ENCODE measurements at places on chromosomes 1 and 21. TPM values are rescaled to one million over a fixed set of nuclear protein-coding genes. Genes with fewer than 3 reads are reported as not detected.

- DNase-seq, result no peak
These were observed 269.5 kb upstream of the NCAM2 start for GRCh38 chr21:20728691-20729090.

- DNase-seq, result no peak
These were observed 86.9 kb downstream of the TTC3 start for GRCh38 chr21:37159949-37160348.

DNA sequence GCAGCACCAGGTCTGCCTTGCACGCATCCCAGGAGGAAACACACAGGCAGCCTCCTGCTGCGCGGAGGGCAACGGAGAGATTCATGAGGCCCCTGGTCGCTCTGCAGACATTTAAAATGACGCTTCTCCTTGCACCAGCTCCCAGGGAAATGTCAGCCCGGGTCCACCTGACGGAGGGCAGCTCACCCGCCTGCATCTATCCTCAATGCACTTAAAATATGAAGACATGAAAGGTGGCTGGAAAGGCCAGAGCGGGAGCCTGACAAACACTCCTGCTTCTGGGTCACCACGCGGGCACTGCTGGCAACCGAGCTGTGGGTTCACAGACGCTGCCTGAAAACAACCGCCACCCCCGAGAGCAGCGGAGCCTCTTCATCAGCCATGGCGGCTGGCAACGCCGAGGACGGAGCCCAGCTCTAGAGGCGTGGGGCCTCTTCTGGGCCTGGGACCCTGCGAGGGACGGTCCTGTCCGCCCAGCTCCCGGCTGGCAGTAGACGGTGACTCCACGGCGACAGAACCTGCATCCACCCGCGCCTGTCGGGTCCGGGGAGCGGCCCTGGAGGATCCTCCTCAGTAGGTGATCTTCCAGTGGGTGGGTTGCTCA lies 22.7 kb downstream of the POFUT2 start:
- DNase-seq, result no peak

GRCh38 chr1:110430366-110430765 lies 20.6 kb upstream of the PROK1 start:
- DNase-seq, result no peak

- peak; percentile 86 for DNase-seq
These were observed at the start of gene COL6A1 for GRCh38 chr21:45981151-45982091. Gene COL6A1, plus strand, starts transcription at chr21:45981770. Its CDS starts 81 bp downstream, at chr21:45981851.

GRCh38 chr1:224996266-224996665 lies 66.8 kb downstream of the DNAH14 start:
- peak; percentile 53 for DNase-seq

DNA sequence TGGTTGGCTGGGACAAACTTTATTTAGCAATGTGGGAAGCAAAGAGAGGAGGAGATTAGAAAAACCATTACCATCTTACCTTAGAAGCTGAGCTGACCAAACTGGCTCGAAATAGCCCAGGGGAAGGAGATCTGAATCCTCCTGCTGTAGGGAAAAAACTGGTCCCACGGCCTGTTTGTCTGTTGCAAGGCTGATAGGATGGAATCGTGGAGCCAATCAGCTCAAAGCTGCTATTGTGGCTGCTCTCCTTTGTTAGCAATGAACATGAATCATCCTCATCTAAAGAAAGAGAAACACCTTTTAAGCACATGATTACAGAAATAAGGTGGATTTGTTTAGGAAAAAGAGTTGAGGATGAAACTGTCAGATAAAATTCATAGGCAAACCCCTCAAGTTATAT lies 21.5 kb downstream of the CLSPN start:
- no peak for DNase-seq

DNA sequence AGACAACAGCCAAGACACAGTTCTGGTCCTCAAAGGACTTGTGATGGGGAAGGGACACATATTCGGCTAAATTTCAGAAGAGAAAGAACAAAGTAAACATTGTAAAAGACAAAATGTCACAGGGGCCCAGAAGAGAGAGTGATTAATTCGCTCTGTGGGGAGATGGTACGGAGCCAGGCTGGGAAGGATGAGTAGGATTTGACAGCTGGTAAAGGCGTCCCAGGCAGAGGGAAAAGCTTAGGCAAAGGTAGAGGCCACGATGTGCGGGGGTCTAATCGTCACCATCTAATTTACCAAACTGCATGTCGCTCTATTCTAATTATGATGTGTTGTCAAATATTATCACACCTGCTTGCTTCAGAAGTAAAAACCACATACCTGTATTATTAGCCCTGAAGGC lies 17.3 kb upstream of the EFNA1 start:
- no peak for DNase-seq

DNA sequence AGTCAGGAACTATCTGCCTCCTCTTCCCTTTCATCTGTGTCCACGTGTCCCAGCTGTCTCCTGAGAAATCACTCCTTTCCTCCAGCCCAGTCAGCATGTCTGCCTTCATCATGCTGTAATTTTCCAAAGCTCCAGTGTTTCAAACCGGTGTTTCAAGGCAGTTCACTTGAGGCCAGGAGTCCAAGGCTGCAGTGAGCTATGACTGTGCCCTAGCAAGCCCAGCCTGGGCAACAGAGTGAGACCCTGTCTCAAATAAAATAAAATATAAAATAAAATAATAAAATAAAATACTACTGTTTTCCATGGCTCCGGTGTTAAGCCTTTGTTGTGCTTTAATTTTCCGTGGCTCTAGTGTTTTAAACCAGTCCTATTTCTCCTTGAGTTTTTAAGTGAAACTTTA lies 7.9 kb upstream of the SELENON start:
- no peak for DNase-seq

- DNase-seq, result no peak
These were observed 163.9 kb downstream of the LRRC40 start for GRCh38 chr1:70041317-70042045.

DNA sequence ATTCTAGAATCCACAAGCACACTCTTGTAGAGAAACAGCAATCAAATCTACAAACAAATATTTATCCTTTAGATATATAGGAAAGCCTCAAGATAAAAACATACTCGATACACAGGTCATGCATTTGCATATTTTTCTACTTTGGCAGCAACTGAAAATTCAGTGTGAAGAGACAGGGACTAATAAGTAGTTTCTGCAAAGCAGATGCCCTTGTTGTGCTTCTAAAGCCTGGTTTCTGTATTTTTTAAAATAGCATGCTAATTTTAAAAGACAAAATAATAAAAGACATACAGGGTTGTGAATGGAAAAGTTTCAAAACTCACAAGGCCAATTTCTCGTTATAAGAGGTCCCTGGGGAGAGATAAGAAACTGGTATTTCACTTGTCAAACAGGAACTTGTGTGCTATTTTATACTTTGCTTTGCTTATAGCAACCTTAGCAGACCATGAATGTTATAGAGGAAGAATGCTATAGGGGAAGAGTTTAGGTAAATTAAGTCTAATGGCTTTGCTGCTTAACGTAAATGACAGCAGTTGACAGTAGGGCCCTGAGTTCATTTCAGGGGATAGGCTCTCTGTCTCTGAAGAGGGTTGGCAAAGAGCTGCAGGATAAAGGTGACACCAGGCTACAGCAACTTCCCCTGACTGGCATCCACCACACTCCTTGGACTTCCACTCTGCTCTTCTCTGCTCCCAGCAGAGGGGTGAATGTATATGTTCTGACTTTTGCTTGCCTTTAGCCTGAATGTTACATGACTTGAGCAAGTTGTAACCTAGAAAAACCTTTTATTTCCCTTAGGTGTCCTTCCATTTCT lies 9.4 kb upstream of the RGS13 start:
- no peak for DNase-seq

DNA sequence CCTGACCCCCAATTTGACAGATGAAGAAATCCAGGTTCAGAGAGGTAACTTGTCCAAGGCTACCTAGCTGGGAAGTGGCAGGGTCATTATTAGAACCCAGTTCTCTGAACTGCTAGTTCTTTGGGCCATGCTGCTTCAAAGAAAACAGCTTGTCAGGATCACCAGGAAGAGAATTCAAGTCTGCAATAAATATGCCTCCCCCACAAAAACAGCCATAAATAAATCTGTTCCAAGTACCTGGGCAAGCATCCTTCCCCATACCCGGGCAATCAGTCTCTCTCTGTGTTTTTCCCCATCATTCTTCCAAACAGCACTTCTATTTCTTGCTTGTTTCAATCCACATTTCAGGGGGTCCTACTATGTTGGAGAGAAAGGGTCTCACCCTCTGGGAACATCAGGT lies 34.1 kb downstream of the SLC9A1 start:
- DNase-seq, result no peak

- DNase-seq, result no peak
These were observed 3.7 kb downstream of the HSD11B1 start for GRCh38 chr1:209708297-209708696.

DNA sequence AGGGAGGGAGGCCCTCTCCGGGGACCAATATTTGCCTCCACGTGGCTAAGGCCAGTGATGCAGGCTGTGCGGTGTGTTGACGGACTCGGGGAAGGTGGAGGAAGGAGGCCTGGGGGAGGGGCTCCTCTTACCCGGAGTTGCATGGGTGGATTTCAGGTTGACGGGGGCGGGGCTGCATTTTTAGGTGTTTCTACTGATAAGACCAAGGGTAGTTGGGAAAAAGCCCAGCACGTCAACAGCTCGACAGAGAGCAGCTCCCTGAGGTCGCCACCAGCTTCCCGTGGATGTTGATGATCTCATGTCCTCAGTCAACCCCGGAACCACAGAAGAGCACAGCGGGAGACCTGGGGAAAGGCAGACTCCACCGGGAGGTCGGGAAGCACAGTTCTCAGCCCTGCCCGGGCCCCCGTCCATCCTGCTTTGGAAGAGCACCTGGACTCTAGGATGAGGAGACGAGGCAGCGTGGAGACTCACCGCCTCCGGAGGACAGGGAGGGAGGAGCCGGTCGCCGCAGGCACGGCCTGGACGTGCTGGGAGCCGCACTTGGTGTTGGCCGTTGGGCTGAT lies 32.9 kb upstream of the COL6A1 start:
- DNase-seq, result peak; percentile 20

- DNase-seq, result no peak
These were observed 26.4 kb downstream of the SNX27 start for GRCh38 chr1:151638074-151638775.

GRCh38 chr1:205936311-205936710 lies 6.9 kb downstream of the SLC26A9 start:
- DNase-seq, result no peak

DNA sequence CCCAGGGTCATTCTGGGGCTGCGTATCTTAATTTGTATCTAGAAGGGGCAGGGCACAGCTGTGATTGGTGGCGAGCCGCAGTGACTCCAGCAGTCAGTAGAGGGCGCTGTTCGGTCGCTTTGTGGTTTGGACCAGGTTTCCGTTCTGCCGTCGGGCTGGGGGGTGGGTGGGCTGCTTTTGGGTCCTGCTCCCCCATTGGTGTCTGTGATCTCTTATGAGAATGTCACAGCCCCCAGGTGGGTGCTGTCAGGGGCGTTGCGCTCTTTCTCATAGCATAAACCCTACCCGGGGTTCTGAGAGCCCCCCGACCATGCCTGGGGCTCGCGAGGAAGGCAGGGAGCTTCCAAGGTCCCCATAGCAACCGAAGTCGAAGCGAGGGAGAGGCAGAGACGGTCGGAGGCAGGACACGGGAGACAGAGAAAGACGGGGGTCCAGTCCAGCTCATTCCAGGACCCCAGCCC lies 5.4 kb downstream of the TFF3 start:
- peak; percentile 11 for DNase-seq

GRCh38 chr1:207261971-207262370 lies 59.5 kb upstream of the CD55 start:
- no peak for DNase-seq

DNA sequence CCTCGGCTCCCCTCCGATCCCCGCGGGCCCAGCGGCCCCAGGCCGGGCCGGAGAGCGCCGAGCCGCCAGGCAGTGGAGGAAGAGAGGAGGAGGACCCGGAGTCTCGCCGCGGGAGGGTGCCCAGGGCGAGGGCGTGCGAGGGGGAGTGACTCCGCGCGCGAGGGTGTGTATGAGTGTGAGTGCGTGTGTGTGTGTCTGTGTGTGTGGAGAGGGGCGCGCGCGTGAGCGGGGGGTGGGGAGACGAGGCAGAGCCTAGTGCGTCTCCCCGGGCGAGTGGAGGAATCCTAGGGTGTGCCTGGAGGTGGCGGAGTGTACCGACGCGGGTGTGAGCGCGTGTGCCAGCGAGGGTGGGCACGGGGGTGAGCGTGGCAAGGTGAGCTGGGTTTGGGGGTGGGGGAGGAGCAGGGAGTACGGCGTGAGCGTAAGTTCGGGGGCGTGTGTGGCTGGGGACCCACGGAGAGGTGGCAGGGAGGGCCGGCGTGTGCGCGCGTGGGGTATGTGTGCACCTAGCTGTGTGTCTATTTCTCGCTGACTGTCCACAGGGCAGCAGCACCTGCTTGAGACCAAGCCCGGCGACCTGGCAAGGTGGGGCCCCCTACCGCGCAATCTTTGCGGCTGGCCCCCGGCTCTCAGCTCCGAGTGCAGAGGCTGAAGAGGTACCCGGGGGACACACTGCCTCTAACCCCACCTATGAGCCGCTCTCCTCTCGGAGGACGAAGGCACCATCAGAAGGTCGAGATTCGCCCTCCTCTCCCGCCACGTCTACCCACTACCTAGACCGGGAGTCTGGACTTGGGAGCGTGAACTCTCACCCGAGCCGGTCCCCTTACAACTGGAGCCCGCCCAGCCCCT lies 784 bp upstream of the KCND3 start:
- no peak for DNase-seq

Gene RHD
- total RNA-seq, result not detected

Gene FBLIM1
- total RNA-seq, result 82.6 TPM

Gene C1orf167
- not detected for total RNA-seq

Gene SLC16A1
- 113 TPM for total RNA-seq

Gene ADAMTS1
- 0.07 TPM for total RNA-seq

Gene SMIM1
- 1.1 TPM for total RNA-seq

Gene TLCD4
- 1.5 TPM for total RNA-seq

Gene ZFP69
- 4.0 TPM for total RNA-seq

Gene HTR6
- not detected for total RNA-seq

Gene S100A9
- not detected for total RNA-seq

Gene FCRL5
- not detected for total RNA-seq
